Stimulated activated CD8-positive, alpha-beta memory T cell treated with anti-CD3 and anti-CD28 coated beads, Interleukin-15, amount 100 ng/mL, for 4 hours (primary cell): ENCODE measurements at places on chromosomes 4 and X.
A peak's percentile ranks its signal among the peaks of the same experiment; 100 is the strongest.

DNA sequence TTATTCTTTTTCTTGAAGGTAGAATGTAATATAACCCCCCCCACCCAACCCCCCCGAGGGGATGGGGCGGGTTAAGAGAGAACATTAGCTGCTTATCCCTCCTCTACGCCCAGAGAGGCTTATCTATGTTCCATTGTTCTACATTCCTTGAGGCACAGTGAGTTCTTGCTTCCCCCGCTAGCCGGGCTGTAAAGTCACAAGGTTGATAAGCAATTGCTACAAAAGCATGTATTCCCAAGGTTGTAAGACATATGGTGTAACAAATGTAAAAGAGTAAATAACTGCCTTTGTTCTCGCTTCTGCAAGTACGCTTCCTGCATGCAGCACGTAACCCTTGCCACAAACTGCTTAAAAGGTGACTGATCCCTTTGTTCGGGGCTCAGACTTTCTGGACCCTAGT lies 8.2 kb downstream of the DCAF8L2 start:
- no peak for DNase-seq

- no peak for DNase-seq
Measured at GRCh38 chrX:100731441-100732281, at the start of gene SYTL4. Gene SYTL4 (minus strand): TSS chrX:100732121. CDS start chrX:100702037, 30,084 bp downstream.

- no peak for DNase-seq
Measured at GRCh38 chr4:108937066-108937465, 174.2 kb upstream of the ETNPPL start.

DNA sequence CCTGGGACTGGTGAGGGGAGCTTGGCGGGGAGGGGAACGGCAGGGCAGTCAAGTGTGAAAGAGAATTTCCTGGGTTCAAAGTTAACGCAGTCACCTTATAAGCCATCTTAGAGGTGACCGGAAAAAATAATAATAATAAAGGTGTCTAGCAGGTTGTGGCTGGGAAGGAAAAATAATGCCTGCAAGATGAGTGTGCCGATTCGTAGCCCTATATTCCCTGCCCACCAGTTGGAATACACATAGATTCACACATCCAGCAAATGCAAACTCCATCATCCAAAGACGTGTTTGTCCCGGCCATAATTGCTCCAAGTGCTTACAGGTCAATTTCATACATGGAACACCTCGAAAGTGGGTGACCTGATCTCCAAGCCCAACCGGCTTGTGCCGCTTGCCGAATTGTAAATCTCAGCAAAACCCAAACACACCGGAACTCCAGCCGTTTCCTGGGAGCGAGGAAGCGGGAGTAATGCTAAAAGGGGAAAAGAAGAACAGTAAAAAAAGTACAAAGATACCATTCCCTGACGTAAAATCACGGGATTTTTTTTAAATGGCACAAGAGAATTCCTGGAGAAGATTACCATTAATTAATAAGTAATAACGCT lies 1.3 kb upstream of the FAT1 start:
- no peak for DNase-seq

- DNase-seq = no peak
Measured at GRCh38 chrX:53089925-53090324, 4.0 kb upstream of the KANTR start.

GRCh38 chrX:32533848-32534247 lies 677.5 kb downstream of the DMD start:
- no peak for DNase-seq

DNA sequence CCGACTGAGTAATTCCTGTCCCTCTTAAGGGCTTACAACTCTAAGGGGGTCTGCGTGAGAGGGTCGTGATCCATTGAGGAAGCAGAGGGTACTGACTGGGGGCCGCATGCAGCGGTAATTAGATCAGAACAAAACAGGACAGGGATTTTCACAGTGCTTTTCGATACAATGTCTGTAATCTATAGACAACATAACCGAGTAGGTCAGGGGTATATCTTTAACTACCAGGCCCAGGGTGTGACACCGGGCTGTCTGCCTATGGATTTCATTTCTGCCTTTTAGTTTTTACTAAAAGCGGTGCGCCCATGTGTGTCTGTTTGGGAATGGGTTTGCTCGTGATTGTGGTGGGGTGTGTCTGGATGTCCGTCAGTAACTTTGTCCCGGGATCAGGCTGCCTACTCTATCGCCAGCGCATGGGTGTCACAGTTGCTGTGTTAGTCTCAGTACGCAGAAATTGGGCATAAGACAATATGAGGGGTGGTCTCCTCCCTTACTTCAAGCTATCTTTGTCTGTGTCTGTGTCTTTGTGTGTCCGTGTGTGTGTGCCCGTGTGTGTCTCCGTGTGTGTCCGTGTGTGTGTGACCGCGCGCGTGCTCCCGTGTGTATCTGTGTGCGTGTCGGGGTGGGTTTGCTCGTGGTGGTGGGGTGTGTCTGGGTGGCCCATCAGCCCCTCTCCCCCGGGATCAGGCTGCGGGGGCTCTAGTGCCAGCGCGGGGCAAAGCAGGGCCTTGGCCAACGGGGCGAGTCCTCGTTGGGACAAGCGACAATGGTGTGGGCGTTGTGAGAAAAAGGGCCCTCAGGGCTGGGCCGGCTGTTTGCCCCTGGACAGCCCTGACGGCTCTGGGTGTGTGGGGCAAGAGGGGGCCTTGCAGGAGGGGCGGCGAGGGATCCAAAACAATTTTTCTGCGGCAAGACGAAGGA lies 10.4 kb downstream of the FRG2 start:
- no peak for DNase-seq

GRCh38 chr4:124092101-124092500 lies 620.4 kb downstream of the ANKRD50 start:
- DNase-seq = no peak

DNA sequence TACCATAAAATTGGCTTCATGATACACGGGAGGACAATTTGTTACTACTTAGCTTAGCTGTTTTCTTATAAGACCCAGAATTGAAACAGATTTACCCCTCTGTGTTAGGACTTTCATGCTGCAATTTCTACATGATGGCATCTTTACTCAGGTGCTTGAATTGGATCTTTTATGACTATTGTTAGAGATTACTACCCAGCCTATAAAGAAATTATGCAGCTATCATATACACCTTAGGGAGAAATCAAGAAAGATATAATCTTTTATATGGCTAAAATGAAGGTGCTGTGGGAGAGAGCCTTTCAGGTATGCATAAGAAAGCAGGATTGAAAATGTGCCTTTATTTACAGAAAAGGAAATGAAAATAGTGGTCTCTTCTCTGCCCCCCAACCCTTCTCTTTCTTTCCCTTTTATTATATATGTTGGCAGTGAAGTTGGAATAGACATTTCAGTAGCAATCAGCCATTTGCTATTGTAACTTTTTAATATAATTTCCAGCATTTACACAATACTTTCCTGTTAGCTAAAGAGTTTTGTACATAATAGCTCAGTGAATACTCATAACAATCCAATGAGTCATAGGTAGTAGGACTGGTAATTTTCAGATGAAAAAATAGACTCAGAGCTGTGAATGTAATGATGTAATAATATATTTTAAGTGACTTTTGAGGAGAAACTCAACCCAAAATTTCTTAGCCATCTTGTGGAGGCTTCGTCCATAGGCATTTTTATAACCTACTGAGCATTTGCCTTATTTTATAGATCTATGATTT lies 311.8 kb downstream of the ADGRL3 start:
- DNase-seq = no peak

DNA sequence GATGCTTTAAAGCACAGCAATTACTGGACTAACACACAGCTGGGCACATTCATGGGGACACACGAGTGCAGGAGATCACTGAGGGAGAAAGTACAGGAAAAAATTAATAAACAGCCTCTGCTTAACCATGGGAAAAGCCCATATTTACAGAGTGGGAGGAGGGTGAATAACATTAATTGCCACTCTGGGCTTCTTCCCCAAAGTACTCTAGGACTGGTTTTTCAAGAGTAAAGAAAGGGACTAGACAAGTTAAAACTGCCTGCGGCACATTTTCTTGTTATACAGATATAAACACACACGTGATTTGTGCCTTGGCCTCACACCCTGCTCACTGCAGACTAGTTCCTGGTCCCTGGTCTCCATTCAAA lies 179.7 kb upstream of the TET2 start:
- DNase-seq = no peak

DNA sequence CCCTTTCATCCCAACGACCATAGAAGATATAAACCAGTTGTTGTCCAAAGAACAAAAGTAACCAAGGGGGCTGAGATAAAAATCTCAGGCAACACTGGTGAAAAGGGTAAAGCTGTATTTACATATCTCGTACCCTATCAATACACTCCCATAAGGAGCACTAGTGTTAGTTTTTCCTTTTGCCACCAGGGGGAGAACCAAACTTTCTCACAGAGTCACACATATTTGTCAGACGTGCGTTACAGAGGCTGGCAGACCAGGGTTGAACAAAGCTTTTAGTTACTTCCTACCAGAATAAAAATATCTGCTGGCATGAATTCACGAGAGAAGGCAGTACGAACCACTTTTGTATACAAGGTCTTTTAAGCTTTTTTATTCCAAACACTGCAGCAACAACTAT lies 88.3 kb downstream of the AMELX start:
- DNase-seq = no peak

DNA sequence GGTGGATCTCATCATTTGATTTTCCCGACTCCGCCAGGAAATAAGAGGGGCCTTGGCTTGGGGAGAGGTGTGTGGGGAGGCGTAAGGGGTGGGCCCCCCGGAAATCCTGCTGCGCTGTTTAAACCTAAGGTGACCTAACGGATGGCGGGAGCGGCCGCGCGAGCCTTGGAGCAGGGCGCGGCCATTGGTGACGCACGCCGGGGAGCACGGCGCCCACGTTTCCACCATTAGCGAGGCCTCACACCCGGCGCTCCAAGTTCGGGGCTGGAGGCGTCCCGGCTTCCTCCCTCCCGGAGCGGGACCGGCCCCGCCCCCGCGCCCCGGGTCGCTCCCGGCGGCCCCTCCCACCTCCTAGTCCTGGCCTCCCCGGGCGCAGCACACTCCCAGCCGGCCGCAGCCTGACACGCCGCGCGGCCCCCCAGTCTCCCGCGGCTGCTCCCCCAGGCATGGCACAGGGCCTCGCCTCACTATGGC lies at the start of gene SMS:
Gene SMS, plus strand, starts transcription at position 354 of the 474 bp plus-strand sequence. Its CDS starts 116 bp downstream, at position 470.
- peak; percentile 32 for DNase-seq

DNA sequence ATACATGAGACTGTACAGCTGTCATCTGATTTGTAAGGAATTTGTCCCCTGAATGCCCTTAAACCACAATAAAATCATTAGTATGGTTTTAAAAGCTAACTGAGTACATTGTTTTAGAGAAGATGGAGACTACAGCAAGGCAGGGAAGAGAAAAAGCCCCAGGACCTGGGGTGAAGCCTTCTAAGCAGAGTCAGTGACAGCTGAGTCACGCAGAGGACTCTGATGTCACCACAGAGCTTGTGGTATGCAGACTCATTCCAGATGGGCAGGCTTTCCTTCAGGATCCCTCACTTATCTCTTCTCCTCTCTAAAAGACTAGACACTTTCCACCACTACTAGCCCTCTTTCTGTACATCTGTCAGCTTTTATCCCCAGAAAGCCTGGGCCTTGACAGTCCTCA lies 97.1 kb upstream of the ATOH1 start:
- DNase-seq = no peak

GRCh38 chr4:118357601-118358000 lies 4.8 kb upstream of the PRSS12 start:
- no peak for DNase-seq

DNA sequence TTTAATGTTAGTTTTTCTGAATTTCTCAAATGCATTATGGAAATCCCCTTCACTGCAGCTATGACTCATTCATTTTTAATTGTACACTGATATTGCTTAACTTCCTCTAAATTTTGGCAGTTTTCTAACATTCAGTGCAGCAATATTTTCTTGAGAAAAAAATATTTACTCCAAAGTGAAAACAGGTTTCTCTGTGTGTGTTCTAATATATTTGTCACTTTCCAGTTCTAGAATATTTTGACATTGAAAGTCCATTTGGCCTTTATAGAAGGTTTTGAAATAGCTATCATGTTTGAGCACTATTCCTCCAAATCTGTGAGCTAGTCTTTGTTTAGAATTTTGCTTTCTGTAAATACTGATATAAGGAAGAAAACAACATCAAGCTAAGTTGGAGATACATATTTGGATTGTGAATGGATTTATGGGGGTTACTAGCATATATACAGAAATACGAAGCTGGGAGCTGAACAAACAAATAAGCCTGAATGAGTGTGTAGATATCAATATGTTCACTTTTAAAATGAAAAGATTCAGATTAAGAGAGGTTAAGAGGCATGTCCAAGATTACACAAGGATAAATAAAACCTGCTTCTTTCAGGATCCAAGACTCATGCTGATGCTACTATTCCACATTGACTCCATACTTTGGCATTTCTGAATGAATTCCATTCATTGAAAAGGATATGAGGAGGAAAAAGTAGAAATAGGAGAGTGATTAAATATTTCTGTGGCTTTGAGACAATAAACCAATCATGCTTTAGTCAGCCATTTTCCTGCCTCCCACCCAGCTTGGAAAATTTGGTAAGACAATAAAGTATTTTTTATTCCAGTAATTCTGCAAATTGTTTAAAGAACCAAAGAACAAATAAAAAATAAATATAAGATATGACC lies 57.3 kb upstream of the SLIT2 start:
- no peak for DNase-seq

GRCh38 chrX:69565247-69565815 lies 50.6 kb upstream of the EDA start:
- no peak for DNase-seq
